SJCRH30 (cell line): ENCODE measurements at places on chromosomes 4 and X.

GRCh38 chr4:30117433-30117832, 602.7 kb upstream of the PCDH7 start:
- DNase-seq: no peak

- DNase-seq: no peak
Observed at GRCh38 chr4:140645614-140646412, 77.1 kb upstream of the UCP1 start.

DNA sequence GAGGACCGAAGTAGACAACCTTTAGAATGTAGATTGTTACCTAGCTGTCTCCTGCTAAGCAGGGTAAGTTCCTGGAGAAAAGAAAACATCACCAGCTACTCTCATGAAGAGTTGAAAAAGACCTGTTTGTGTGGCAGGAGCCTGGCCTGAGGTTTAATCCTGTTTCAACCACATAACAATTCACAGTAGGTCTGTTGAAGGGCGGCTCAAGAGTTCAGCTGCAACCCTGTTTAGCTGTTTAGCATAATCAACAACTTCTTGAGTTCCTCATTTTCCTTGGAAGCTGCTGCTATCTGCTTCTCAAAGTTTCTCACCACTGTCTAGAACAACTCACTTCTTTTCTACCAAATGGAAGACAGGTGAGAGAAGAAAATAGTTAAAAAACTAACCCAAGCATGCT, 170.4 kb upstream of the TET2 start:
- DNase-seq: no peak

- DNase-seq: peak; percentile 28
Observed at GRCh38 chr4:55013431-55013955, 111.9 kb downstream of the KDR start.

- no peak for DNase-seq
Observed at GRCh38 chrX:95346856-95347255, 1337.8 kb upstream of the DIAPH2 start.

DNA sequence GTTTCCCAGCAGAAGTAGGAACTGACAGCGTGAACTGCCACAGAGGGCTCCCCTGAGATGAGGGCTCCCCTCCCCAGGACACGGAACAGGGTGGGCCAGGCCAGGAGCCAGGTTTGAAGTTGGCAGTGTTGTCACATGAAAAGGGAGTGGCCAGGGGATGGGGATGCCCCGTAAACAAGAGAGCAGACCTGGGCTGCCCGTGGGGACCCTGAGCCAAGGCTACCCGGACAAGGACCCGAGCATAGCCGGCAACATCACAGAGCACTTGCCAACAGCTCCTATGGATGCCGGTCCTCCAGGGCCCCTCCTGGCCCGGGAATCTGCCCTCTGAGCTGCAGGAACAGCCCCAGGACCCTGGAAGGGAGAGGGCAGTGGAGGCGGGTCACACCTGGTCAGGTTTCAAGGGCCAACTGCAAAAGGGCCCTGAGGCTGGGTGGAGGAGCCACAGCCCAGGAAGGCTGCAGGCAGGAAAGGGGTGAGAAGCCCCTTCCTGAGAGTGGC, 102.1 kb downstream of the CPZ start:
- no peak for DNase-seq

- DNase-seq: no peak
Observed at GRCh38 chr4:172124656-172125308, 311.6 kb downstream of the GALNTL6 start.

- no peak for DNase-seq
Observed at GRCh38 chr4:150569998-150570535, 11.9 kb upstream of the MAB21L2 start.

GRCh38 chr4:114036426-114036825, 57.0 kb upstream of the ARSJ start:
- no peak for DNase-seq

- no peak for DNase-seq
Observed at GRCh38 chr4:75306506-75306905, 207.7 kb downstream of the RCHY1 start.

- no peak for DNase-seq
Observed at GRCh38 chr4:181166742-181167399, 1076.3 kb upstream of the TENM3 start.

GRCh38 chr4:108446556-108446955, 173.8 kb upstream of the RPL34 start:
- DNase-seq: peak; percentile 32

DNA sequence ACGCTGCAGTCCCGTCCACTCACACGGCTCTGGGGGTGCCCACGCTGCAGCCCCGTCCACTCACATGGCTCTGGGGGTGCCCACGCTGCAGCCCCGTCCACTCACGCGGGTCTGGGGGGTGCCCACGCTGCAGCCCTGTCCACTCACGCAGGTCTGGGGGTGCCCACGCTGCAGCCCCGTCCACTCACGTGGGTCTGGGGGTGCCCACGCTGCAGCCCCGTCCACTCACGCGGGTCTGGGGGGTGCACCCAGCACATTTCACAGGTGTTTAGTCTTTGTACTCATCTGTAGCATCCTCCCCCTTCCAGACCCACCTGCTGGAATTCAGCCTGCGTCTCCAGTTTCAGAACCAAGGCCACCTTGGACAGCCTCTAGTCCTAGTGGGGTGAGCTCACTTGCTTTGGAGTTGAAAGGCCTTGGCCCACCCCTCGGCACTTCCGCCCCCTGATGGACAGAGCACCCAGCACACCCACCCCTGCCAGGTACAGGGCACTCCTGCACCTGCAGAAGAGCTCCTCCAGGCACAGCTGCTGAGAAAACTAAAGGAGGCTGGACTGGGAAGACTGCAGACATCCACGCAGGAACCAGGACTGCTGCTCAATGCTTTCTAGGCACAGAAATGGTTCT, 73.0 kb downstream of the ABLIM2 start:
- DNase-seq: no peak

GRCh38 chr4:79620617-79621016, 212.6 kb upstream of the GK2 start:
- DNase-seq: no peak

GRCh38 chrX:135345107-135345589, 35.9 kb downstream of the ETDC start:
- peak; percentile 51 for DNase-seq

DNA sequence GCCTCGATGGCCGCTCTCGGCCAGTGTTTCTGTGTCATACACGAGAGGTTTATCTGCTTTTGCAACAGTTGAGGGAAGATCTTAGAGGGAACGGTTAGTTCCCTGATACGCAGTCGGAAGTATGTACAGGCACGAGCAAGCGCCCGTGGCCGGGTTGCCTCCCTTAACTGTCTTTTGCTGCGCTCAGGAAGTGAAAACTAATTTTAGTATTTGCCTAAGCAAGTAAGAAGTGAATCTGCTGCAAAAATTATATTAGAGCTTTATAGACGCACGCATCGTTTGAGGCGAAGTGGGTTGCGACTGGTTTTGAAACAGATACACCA, 695 bp downstream of the MTM1 start:
- no peak for DNase-seq

DNA sequence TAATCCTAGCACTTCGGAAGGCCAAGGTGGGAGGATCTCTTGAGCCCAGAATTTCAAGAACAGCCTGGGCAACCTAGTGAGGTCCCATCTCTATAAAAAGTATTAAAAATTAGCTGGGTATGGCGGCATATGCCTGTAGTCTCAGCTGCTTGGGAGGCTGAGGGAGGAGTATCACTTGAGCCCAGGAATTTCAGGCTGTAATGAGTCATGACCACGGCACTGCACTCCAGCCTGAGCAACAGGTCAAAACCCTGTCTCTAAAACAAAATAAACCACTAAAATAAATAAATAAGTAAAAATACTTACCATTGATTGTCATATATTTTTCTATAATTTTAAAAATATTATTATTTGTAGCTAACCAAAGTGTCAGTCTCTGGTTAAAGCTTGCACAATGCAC, 315.6 kb upstream of the SMIM31 start:
- DNase-seq: no peak

DNA sequence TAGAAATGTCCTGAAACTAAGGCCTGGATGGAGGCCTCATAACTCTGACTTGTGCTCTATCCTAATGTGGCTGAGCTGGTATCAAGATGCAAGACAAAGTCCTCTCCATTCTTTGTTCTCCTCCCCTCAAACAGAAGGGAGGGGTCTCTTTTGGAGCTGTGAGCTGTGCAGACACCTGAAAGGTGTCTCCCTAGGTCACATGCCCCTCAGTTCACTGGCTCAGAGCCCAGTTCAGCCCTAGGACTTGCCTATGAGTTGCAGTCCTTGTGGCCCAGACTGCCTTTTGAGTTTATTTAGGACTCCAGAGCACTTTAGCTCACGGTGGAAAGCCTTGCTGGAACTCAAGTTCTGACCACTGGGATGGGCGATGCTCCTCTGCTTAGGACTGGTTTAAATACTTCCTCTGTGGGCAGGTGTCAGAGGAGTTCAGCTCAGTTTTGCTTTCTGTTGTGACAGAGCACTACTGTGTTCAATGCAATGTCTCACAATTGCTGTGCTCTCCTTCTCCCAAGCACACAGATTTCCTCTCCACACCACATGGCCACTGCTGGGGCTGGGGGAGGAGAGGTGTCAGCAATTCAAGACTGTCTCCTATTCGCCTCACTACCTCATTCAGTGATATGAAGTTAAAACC, 84.8 kb upstream of the ZNF827 start:
- DNase-seq: no peak

- DNase-seq: no peak
Observed at GRCh38 chr4:185380320-185380719, 15.4 kb downstream of the LRP2BP start.

DNA sequence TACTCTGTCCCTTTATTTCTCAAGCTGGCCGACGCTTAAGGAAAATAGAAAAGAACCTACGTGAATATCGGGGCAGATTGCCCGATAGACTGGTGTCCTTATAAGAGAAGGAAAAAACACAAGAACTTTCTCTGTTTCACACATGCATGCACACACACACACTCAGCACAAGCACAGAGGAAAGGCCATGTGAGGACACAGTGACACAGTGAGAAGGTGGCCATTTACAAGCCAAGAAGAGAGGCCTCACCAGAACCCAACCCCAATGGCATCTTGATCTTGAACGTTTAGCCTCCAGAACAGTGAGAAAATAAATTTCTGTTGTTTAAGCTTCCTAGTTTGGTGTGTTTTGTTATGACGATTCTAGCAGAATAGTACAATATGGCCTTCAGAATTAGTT, 37.0 kb downstream of the SPRY1 start:
- DNase-seq: no peak

GRCh38 chr4:172986114-172986513, 182.5 kb upstream of the GALNT7 start:
- DNase-seq: no peak

DNA sequence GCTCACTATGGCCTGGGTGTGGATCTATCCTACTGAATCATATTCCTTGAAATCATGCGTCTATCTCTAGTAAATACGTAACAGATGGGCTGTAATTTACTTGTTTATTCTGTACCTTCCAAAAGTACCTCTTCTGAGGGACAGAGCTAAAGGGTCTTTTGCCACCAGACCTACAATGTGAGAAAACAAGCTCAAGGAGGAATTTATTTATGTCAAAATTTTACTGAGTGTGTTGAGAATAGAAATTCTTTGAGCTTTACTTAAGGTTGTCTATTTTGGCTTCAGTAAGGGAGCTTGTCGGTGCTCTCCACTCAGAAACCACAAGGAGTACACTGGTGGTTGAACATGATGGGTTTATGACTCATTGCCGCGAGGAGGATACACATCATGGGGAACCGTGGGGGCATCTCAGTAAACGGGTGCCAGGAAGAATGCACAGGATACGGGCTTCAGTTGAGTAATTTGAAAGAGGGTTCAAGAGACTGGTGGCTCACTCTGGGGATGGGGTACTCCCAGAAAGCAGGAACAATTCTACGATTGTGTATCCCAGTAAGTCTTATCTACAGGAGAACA, 3.0 kb downstream of the ANK2 start:
- peak; percentile 75 for DNase-seq

DNA sequence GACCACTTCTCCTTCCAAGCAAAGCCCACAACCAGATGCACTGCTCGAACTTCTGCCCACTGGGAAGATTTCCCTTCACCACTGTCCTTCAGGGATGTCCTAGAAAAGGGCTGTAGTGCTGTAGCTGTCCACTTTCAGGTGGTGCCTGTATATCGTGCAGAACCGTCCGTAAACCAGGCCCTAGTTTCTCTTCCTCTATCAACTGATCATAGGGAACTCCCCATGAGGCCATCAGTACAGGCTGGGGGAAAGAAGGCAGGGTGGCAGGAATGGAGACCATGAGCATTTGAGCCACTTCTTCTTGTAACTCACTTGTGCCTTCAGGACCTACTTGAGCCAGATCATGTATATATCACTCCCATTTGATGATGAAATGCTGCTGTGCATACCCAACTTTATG, 57.3 kb upstream of the FAM9B start:
- DNase-seq: no peak

GRCh38 chr4:80017125-80017854, 55.7 kb downstream of the ANTXR2 start:
- no peak for DNase-seq

- peak; percentile 44 for DNase-seq
Observed at GRCh38 chrX:153469811-153470410, 465 bp downstream of the HAUS7 start.
